CD4-positive, alpha-beta T cell treated with Interleukin-10 for 1 hour (primary cell): ENCODE measurements at places on chromosomes 3 and 15.

DNA sequence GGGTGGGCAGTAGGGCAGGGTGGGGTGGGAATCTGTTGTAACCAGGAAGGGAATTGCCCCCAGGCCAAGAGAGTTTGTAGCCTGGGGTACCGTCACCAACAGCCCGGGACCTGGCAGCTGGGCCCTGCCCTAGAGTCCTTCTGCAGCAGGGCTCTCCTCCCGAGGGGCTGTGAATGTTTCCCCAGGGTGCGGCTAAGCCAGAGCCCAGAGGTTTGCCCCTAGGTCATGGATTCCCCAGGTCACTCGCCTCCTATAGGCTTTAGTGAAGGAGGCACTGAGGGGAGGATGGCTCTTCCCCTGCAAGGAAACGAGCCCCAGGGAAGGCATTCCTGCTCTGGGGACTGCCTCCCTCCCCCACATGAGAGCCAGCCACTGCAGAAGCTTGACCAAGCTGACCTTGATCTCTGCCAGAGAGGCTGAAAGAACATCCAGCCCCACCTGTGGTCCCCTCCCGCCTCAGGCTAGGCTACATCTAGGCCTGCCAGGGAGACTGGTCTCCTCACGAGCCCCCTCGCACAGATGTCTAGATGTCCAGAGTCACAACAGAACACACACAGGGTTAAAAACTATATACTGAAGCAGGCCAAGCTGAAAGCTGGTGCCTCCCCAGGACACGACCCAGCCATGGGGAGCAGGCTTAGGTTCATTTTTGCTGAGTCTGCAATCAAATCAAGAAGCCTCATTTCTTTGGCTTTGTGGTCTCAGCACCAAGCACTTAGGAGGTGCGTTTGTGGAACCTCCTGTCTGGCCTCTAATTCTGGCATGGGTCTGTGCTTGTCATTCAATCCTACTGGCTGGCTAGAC lies 69.1 kb upstream of the TAMM41 start:
- no peak for DNase-seq

DNA sequence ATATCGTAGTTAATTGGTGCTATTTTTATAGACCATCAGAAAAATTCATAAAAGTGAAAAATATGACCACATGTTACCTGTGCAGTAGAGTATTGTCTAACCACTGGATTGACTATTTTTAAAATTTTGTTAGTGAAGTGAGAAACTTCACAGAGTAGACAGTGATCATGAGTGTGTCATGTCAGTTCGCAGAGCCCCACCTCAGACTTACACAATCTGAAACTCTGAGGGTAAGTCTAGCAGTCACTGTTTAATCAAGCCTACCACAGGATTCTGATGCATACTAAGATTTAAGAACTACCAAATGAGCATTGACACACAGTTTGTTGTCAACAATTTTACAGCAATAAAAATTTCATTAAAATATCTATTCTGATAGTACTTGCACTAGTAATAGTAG lies 552.9 kb upstream of the SUCLG2 start:
- DNase-seq = no peak

GRCh38 chr15:40307421-40308211 lies at the start of gene PLCB2:
TSS of gene PLCB2 (minus strand) at chr15:40307935. CDS start at chr15:40307672, 263 bp downstream.
- DNase-seq = peak; percentile 69

- DNase-seq = no peak
Observed at GRCh38 chr15:59434481-59434880, 3.5 kb upstream of the FAM81A start.

DNA sequence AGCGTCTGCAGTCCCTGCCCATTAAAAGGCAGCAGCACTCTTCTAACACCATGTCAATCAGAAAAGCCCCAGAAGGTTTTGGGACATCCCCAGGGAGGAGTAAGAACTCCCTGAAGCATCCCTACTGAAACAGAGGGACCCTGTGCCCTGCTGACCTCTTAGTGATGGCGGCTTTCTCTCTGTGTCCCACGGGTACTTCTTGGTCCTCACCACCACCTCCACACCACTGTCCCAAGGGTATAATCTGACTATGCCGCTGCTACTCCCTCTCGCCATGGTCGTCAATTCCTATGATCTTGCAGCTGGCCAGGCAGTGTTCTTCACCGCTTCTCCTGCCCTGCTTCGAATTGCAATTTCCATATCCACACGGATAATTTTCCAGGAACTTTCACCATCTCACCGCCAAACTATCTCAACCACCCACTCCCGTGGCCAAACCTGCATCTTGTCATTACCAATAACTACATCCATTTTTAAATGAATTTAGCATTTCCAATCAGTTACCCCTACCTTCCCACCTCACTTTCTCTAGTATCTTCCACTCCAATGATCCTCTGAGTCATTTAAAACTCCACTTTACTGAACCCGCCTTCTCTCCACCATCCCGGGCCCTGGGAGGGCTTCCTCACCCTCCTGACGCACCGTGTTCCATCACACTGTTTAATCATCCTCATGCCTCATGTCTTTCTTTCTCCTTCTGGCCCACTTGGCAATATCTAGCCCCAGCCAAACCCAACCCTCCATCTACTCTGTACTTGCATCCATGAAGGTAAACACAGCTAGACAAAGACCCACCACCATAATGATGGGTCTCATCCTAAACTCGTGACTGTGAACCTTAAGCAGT lies 23.7 kb downstream of the PRR23E start:
- DNase-seq = no peak

DNA sequence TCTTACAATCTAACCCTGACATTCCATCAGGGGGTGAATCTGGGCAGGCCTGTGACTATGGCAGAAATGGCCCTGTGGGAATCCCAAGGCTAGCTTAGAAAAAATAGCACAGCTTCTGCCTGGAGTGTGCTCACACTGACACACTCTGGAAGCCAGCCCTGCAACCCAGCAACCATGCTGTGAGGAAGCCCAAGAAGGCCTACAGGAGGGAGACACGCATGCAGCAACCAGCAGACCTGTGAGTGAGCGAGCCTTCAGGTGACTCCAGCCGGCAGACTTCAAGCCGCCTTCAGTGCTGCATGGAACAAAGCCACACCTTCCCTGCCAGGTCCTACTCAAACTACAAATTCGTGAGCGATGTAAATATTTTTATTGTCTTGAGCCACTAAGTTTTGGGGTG lies 26.1 kb downstream of the RAB6B start:
- DNase-seq = no peak

GRCh38 chr3:9716801-9717555 lies 13.3 kb downstream of the CPNE9 start:
- DNase-seq = no peak

- DNase-seq = no peak
Observed at GRCh38 chr3:115074502-115074901, 72.6 kb downstream of the ZBTB20 start.
